ENCODE measurements at places on chromosomes 6 and 20.
A peak's percentile ranks its signal among the peaks of the same experiment; 100 is the strongest.

DNA sequence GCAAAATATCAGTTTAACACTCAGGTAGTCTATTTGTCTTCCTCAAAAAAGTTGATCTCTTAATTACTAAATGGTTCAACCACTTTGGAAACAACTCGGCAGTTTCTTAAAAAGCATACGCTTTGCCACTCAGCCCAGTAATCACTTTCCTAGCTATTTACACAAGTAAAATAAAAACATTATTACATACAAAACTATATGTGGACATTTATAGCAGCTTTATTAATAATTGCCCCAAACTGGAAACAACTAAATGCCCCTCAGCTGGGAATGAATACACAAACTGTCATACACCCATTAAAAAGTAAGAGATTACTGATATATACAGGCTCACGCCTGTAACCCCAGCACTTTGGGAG lies 7.4 kb downstream of the EEF1A1 start:
- DNase-seq = no peak

GRCh38 chr20:48986899-48987298 lies 59.2 kb upstream of the CSE1L start:
- no peak for DNase-seq

DNA sequence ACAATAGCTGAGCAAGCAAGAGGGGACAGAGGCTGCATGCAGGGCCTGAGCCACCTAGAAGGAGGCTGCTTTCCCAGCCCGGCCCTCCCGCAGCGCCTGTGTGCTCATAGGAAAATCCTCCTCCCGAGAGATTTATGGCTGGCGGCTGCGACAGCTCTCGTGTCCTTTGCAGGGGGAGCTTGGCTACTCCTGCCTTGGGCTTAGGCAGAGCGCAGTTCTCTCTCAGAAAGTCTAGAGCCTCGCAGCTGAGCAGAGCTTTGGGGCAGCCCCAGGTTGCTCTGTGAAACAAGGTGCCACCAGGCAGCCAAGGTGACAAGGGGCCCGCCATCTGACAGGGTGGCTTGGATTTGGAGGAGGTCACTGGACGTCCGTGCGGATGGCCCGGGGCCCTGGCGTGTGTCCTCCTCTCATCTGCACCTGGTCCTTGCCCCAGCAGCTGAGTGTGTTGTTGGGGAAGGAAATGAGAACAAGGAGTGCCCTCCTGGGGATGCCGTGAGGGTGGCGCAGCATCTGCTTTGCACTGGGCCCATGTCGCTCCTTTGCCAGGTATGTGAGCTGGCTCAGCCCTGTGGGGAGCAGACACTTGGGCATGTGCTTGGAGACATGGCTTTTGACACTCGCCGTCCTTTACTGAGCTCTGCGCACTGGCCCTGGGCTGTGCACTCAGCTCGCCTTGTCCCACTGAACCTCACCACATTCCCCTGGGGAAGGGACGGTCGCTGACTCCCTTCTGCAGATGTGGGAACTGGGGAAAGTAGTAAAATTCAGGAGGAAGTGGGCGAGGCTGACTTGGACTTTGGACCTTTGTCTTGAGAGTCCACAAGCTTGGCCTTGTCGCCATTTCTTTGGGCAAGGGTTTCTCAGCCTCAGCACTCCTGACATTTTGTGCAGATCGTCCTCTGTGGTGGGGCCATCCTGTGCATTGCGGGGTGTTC lies 41.9 kb downstream of the EDN3 start:
- DNase-seq = no peak

DNA sequence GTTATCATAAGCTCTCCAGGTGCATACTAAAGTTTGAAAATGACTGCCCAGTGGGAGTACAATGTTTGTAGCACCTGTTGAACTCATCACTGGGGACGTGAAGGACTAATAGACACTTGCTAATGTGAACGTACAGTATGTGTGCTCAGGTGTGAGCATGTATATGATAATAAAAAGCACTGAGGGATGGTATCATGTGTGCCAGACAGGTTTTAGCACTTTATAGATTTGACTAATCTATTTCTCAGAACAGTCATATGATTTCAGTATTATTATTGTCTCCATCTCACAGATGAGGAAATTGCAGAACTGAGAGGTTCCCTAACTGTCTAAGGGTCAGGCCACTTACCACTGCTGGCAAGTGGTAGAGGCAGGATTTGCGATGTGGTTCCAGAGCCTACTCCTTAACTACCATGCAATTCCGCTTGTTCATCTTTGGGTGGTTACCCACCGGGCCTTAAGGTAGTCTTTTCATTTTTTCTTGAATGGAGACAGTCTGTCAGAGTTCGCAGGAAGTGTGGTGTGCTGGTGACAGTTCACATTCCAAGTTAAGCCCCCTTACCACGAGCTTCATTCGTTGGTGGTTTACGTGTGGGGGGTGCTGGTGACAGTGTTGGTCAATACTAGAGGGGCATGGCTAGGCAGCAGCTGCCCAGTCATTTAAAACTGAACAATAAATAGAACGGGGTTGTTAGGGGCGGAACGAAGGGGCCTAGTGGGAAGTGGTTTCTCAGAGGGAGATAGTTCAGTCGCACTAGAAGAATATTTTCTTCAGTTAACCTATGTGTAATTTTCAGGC lies 46.8 kb downstream of the RREB1 start:
- no peak for DNase-seq

- no peak for DNase-seq
Observed at GRCh38 chr20:37375227-37375626, 29.3 kb downstream of the SRC start.

DNA sequence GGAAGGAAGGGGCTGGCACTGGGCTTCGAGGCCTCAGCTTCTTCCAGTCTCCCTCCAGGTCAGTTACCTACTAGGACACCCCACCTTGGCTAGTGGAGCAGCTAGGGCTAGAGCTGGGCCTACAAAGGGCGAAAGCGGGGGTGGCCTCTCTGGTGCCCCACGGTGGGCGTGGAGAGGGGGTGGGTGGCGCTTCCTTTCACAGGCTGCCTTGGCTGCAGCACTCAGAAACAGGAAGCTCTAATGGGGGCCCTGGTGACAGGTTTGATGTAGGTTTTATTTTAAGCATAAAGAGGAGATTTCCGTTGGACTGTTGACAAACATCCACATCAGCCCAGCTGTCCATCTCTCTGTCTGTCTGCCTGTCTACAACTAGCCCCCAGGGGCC lies 13.4 kb downstream of the FAM110A start:
- DNase-seq = peak; percentile 36

DNA sequence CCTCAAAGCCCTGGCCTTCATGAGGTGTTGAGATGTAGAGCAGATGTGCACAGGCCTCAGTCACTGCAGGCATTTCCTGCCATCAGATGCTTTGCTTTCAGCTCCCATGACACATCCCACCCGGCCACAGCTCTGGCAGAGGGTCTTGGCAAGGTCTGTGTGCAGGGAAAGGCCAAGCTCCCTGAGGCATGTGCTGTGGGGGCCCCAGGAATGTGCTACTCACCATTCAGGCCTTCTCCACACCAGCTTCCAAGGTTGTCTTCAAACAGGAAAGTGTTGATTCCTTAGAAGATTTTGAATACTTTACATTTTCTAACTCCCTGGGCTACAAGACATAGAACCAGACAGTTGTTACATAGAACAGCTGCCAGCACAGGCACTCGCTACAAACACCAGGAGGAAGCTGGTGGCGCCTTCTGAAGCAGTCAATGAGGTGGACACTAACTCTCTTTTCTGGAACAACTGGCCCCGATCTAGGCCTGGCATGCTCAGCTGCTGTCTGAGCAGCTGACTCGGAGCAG lies 27.8 kb downstream of the CASS4 start:
- DNase-seq = no peak
